ENCODE measurements at places on chromosomes 7 and 10. TPM values are rescaled to one million over a fixed set of nuclear protein-coding genes. Genes with fewer than 3 reads are reported as not detected.

DNA sequence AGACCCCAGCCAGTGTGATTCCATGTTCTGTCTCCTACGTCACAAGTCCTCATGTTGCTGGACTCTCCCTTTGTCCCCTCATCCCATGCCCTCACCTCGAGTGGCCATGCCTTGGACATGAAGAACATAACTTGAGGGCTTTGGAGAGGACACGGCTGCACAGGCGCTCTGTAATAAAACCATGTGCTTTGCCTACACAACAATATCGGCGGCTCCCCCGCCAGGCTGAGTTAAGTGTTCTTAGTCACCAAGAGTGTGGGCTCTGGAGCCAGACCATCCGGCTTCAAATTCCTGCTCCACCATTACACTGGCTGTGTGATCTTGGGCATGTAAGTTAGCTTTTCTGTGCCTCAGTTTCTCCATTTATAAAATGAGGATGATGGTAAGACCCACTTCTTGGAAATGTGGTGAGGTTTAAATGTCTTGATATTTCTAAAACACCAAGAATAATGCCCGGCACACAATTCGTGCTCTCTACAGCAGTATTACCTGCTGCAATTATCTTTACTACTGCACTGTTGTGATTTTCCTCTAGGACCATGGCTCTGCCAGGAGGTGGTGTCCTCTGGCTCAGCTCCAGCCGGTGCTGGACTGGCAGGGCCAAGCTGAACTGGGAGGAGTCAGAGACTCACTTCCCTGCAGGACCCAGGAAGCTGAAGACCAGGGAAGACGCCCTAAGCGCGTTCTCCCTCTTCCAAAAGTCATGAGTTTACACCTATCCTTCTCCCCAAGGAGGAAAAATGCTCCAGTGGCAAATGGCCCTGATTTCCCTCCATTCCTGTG lies 15.7 kb downstream of the SLIT1 start:
- no peak overlapping the region for H3K27ac ChIP-seq
- H3K4me1 ChIP-seq, result no peaks in the 10 kb centered on the region
- H3K27me3 ChIP-seq, result 0 out of 2 replicates have a peak, but pooled peaks cover 6% of the 10 kb centered on the region
- H3K36me3 ChIP-seq, result no peaks in the 10 kb centered on the region
- no peak for DNase-seq

The PTER gene
- polyA plus RNA-seq, result not detected

DNA sequence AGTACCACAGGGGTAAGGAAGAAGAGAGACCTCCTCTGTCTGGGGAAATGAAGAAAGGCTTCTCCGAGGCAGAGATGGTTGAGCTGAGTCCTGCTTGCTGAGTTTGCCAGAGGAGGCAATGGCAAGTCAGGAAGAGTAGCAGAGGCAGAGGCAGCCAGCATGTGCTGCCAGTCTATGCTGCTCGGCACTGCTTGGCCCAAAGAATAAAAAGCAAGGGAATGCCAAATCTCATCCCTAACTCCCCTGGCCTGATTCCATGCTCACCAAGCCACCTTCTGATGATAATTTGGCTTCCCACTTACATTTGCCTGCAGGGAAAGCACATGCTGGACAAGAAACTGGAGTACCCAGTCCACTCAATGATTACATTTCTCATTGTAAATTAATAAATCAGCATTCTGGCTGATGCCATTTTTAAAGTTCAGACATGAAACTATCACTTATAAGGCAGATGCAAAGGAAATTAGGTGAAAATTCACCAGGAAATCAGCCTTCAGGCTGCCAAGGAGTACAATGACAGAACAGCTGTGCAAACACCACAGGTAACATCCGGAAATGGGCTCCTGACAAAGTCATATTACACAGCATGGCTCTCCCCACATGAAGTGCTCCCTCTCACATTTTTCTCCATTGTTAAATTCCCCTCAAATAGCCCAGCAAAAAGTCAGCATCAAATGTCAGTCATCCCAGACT lies 245.9 kb downstream of the MTERF1 start:
- no peak overlapping the region for H3K4me3 ChIP-seq
- H3K4me1 ChIP-seq, result peaks cover 3% of the 10 kb centered on the region
- H3K36me3 ChIP-seq, result no peaks in the 10 kb centered on the region
- no peak for DNase-seq
- H3K27ac ChIP-seq, result no peak overlapping the region

- no peaks in the 10 kb centered on the region for H3K4me1 ChIP-seq
- no peaks in the 10 kb centered on the region for H3K27me3 ChIP-seq
- no peaks in the 10 kb centered on the region for H3K36me3 ChIP-seq
- H3K4me3 ChIP-seq, result no peak overlapping the region
Observed at GRCh38 chr7:79180533-79180932, 272.9 kb downstream of the MAGI2 start.

DNA sequence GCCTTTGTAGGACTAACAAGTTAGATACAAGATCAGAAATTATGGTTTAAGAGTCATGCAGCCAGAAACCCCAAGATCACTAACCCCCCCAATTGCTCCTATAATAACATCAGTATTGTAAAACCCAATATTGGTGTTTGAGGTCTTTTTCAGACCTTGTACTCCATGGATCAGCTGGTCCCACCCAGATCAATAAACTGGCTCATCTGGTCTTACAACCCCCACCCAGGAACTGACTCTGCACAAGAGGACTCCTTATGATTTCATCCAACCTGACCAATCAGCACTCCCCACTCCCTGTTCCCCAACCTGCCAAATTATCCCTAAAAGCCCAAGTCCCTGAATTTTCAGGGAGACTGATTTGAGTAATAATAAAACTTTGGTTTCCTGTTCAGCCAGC lies 6.4 kb upstream of the GSAP start:
- H3K27ac ChIP-seq, result no peak overlapping the region
- peaks cover 17% of the 10 kb centered on the region for H3K4me1 ChIP-seq
- no peaks in the 10 kb centered on the region for H3K27me3 ChIP-seq
- DNase-seq, result no peak
- H3K36me3 ChIP-seq, result no peaks in the 10 kb centered on the region
